Type B pancreatic cell (in vitro differentiated cells): ENCODE measurements at places on chromosomes 16 and 17.

GRCh38 chr16:16863672-16864071 lies 484.7 kb downstream of the NPIPA7 start:
- H3K4me1 ChIP-seq = no peaks in the 10 kb centered on the region
- no peaks in the 10 kb centered on the region for H3K36me3 ChIP-seq
- no peak overlapping the region for H3K4me3 ChIP-seq
- no peak overlapping the region for H3K27ac ChIP-seq
- no peak for DNase-seq
- peaks cover 22% of the 10 kb centered on the region for H3K27me3 ChIP-seq

GRCh38 chr17:82373731-82374625 lies 2.4 kb downstream of the UTS2R start:
- H3K36me3 ChIP-seq = no peaks in the 10 kb centered on the region
- no peak overlapping the region for H3K27ac ChIP-seq
- peak overlapping the region; percentile 48 for H3K4me3 ChIP-seq
- no peak for DNase-seq
- peaks cover 30% of the 10 kb centered on the region for H3K27me3 ChIP-seq

DNA sequence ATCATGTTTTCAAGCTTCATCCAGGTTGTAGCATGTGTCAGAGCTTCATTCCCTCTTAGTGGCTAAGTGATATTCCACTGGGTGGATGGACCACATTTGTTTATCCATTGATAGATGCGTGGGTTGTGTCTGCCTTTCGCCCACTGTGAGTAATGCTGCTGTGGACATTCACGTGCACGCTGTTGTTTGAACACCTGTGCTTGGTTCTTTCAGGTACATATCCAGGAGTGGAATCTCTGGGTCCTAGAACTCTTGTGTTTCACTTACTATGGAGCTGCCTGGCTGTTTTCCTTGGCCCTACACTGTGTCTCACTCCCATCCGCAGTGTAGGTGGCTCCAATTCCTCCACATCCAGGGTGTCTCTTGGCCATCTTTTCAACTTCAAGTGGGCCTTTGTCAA lies 224.2 kb downstream of the C16orf95 start:
- no peak overlapping the region for H3K27ac ChIP-seq
- DNase-seq = peak; percentile 25

DNA sequence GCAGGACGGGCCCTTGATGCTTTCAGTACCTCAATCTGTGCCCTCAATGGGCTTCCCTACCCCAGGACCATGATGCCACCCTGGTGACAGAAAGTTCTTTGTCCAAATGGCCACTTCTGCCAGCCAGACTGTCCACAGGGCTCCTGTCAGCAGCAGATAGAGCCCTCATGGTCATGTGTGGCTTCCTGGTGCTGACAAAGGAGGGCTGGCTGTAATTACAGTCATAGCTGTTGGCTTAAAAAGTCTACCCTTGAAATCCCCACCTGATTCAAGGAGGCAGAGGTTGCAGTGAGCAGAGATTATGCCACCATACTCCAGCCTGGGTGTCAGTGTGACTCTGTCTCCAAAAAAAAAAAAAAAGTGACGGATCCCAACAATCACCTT lies 3.3 kb downstream of the TRPV2 start:
- peaks cover 3% of the 10 kb centered on the region for H3K27me3 ChIP-seq
- H3K36me3 ChIP-seq = no peaks in the 10 kb centered on the region
- H3K4me1 ChIP-seq = peaks cover 14% of the 10 kb centered on the region
- DNase-seq = no peak
- no peak overlapping the region for H3K4me3 ChIP-seq

DNA sequence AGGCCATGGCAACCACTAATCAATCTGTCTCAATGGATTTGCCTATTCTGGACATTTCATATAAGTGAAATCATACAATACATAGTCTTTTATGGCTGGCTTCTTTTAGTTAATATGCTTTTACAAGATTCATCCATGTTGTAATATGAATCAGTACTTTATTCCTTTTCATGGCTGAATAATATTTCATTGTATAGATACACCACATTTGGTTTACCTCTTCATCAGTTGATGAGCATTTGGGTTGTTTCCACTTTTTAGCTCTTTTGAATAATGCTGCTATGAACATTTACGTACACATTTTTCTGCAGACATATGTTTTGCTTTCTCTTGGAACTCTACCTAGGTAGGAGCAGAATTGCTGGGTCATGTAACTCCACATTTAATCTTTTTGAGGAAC lies 2.8 kb upstream of the ZNRF1 start:
- H3K4me1 ChIP-seq = peaks cover 22% of the 10 kb centered on the region
- H3K4me3 ChIP-seq = no peak overlapping the region
- no peak overlapping the region for H3K27ac ChIP-seq
- no peak for DNase-seq
- no peaks in the 10 kb centered on the region for H3K36me3 ChIP-seq

- H3K27me3 ChIP-seq = no peaks in the 10 kb centered on the region
- H3K4me3 ChIP-seq = no peak overlapping the region
- H3K4me1 ChIP-seq = peaks cover 5% of the 10 kb centered on the region
- no peak for DNase-seq
Measured at GRCh38 chr16:30185683-30186421, 2.5 kb downstream of the CORO1A start.

DNA sequence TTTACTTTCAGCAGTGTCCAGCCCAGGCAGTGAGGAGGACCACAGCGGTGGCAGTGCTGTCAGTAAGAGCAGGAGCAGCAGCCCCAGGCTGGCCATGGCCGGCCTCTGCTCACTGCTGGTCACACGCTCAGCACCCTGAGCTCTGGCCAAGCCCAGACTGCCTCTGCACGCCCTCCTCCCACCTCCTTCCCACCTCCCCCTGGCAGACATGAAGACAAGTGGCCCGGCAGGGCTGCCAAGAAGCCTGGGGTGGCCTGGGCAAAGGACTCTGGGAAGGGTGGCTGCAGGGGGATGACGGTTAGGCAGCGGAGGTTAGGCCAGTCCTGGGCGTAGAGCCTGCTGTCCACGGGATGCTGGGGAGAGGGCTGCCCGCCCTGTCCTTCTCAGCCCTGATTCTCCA lies at the start of gene C16orf89:
C16orf89 (minus strand) TSS at position 144 of the 400 bp plus-strand sequence; CDS start at position 96, 48 bp downstream.
- H3K27me3 ChIP-seq = peaks cover 37% of the 10 kb centered on the region
- no peaks in the 10 kb centered on the region for H3K4me1 ChIP-seq
- H3K4me3 ChIP-seq = no peak within 1 kb of the TSS
- H3K36me3 ChIP-seq = no peaks in the 10 kb centered on the region
- no peak for DNase-seq
- H3K27ac ChIP-seq = no peak within 1 kb of the TSS

- H3K4me1 ChIP-seq = peaks cover 4% of the 10 kb centered on the region
- no peak for DNase-seq
- H3K27me3 ChIP-seq = peaks cover 45% of the 10 kb centered on the region
- H3K36me3 ChIP-seq = no peaks in the 10 kb centered on the region
- H3K4me3 ChIP-seq = no peak overlapping the region
- no peak overlapping the region for H3K27ac ChIP-seq
Measured at GRCh38 chr16:88387180-88387765, 4.5 kb downstream of the ZNF469 start.

DNA sequence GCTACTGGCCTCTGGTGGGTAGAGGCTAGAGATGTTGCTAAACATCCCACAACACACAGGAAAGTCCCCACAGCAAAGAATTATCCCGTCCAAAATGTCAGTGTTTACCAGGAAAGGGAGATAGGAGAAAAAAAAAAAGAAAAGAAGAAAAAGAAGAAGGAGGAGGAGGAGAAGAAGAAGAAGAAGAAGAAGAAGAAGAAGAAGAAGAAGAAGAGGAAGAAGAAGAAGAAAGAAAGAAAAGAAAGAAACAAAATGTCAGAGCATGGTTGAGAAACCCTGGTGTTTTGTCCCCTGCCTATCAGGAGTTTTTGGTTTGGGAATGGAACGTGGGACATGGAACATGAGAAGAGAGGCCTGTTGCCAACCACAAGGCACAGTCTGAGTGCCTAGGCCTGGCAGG lies 2.4 kb downstream of the TMEM95 start:
- DNase-seq = no peak
- peaks cover 15% of the 10 kb centered on the region for H3K4me1 ChIP-seq
- no peak overlapping the region for H3K27ac ChIP-seq
- peaks cover 3% of the 10 kb centered on the region for H3K27me3 ChIP-seq

- H3K27ac ChIP-seq = peak overlapping the region; percentile 100
- H3K4me3 ChIP-seq = peak overlapping the region; percentile 97
- DNase-seq = no peak
- peaks cover 29% of the 10 kb centered on the region for H3K4me1 ChIP-seq
Measured at GRCh38 chr16:22296225-22297113, 740 bp upstream of the POLR3E start.

GRCh38 chr16:619476-620100 lies 11.2 kb upstream of the WFIKKN1 start:
- peaks cover 5% of the 10 kb centered on the region for H3K36me3 ChIP-seq
- no peak overlapping the region for H3K4me3 ChIP-seq
- no peak overlapping the region for H3K27ac ChIP-seq

GRCh38 chr17:18858567-18859245 lies 775 bp downstream of the PRPSAP2 start:
- peak overlapping the region; percentile 93 for H3K4me3 ChIP-seq
- H3K4me1 ChIP-seq = peaks cover 23% of the 10 kb centered on the region
- H3K27ac ChIP-seq = peak overlapping the region; percentile 88
- DNase-seq = no peak
- H3K36me3 ChIP-seq = peaks cover 11% of the 10 kb centered on the region

DNA sequence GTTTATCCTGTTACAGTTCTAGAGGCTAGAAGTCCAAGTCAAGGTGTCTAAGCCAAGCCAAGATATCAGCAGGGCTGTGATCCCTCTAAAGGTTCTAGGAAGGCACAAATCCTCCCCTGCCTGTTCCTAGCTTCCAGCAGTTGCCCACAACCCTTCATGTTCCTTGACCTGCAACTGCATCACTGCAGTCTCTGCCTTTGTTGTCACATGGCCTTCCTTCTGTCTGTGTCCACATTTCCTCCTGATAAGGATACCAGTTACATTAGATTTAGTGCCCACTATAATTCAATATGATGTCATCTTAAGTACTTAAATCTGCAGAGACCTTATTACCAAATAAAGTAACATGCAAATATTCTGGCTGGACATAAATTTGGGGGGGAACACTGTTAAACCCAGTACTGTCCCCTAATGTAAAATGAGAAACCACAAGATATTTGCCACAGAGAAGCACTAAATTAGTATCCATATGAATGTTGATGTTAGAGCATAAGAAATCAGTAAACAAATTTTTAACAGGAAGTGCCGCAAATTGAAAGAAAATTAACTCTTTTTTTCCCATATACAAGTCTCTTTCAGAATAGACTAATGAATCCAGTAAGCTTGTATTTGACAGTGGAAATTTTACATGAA lies 4.7 kb downstream of the UQCRC2 start:
- H3K4me1 ChIP-seq = peaks cover 9% of the 10 kb centered on the region
- no peak overlapping the region for H3K4me3 ChIP-seq
- H3K36me3 ChIP-seq = peaks cover 29% of the 10 kb centered on the region
- no peaks in the 10 kb centered on the region for H3K27me3 ChIP-seq

DNA sequence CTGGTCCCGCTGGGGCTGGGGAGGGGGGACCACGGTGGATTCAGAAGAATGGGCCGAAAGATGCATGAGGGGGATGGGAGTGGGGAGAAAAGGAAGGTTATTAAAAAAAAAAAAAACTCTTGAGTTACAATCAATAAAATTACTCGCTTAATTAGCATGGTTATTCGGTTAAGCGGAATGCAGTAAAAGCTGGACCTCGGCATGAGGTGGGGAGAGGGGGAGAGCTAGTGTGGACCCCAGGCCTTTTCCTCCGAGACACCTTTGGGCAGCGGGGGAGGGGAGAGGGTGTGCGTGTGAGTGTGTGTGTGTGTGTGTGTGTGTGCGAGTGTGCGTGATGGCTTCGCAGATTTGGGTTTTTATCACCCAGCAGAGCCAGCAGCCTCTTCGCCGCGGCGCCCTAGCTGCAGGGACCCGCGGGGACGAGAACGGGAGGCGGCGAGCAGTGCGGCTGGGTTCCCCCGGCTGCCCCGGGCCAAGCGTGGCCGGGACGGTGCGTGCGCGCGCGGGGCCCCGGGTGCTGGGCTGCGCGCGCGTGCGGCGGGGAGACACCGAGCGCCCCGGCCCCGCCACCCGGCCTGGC lies 3.7 kb downstream of the BAHCC1 start:
- H3K4me1 ChIP-seq = peaks cover 43% of the 10 kb centered on the region
- DNase-seq = no peak
- peaks cover 7% of the 10 kb centered on the region for H3K36me3 ChIP-seq
- H3K4me3 ChIP-seq = peak overlapping the region; percentile 97
